ENCODE measurements at places on chromosomes 7 and 10. TPM values are rescaled to one million over a fixed set of nuclear protein-coding genes. Genes with fewer than 3 reads are reported as not detected.

WDR11 gene
- total RNA-seq, result 47.0 TPM

HOXA10 gene
- not detected for total RNA-seq

SORCS3 gene
- not detected for total RNA-seq

DNA sequence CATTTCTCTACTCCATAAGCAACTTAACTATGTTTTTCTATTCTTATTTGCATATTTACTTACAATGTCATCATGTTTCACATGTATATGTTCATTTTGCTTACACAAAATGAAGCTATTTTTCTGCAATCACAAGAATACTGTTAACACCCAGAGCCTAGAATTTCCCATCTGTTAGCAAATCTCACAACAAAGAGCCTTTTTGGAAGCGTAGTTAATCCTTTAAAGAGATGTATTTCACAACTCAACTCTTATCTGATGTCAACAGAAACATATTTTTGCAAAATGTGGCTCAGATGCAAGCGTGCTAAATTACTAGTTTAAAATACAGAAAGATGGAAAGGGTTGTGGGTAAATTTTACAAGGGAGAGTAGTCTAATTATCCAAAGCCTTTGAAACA lies 110.6 kb upstream of the COL1A2 start:
- DNase-seq, result no peak

GRCh38 chr7:107850216-107850615 lies 40.8 kb upstream of the DLD start:
- DNase-seq, result no peak
